A375 (cell line): ENCODE measurements at places on chromosomes 3 and 15. TPM values are rescaled to one million over a fixed set of nuclear protein-coding genes. Genes with fewer than 3 reads are reported as not detected.

The ISLR gene
- total RNA-seq: 0.08 TPM in 1 of 2 replicates, not detected in the other

The ARPP19 gene
- 71.9 and 86.6 TPM in 2 replicates for total RNA-seq

The CADM2 gene
- total RNA-seq: 0.21 and 2.2 TPM in 2 replicates

The RBPMS2 gene
- 0.16 and 0.34 TPM in 2 replicates for total RNA-seq

The GPR62 gene
- total RNA-seq: 0.40 TPM in 1 of 2 replicates, not detected in the other

The PPARG gene
- total RNA-seq: 56.1 and 63.7 TPM in 2 replicates

The RBP2 gene
- total RNA-seq: not detected in 2 replicates

The MORC1 gene
- not detected in 2 replicates for total RNA-seq

The CHRNB4 gene
- not detected in 2 replicates for total RNA-seq

The PTH1R gene
- 0.23 and 1.8 TPM in 2 replicates for total RNA-seq

The CDCP1 gene
- total RNA-seq: 5.0 and 5.4 TPM in 2 replicates

The THBS1 gene
- 499 and 561 TPM in 2 replicates for total RNA-seq

The GOLGA6L26 gene
- not detected in 2 replicates for total RNA-seq

The SLC9A9 gene
- total RNA-seq: 2.1 and 3.3 TPM in 2 replicates

The SEMA7A gene
- 27.4 and 30.7 TPM in 2 replicates for total RNA-seq

The CACNA2D3 gene
- 0.27 and 0.30 TPM in 2 replicates for total RNA-seq
